ENCODE measurements at places on chromosomes 6 and 20.
A peak's percentile ranks its signal among the peaks of the same experiment; 100 is the strongest.

- H3K27me3 ChIP-seq, result no peaks in the 10 kb centered on the region
- H3K27ac ChIP-seq, result no peak overlapping the region
- H3K36me3 ChIP-seq, result peaks cover 18% of the 10 kb centered on the region
Observed at GRCh38 chr6:20582586-20583443, 48.6 kb downstream of the CDKAL1 start.

DNA sequence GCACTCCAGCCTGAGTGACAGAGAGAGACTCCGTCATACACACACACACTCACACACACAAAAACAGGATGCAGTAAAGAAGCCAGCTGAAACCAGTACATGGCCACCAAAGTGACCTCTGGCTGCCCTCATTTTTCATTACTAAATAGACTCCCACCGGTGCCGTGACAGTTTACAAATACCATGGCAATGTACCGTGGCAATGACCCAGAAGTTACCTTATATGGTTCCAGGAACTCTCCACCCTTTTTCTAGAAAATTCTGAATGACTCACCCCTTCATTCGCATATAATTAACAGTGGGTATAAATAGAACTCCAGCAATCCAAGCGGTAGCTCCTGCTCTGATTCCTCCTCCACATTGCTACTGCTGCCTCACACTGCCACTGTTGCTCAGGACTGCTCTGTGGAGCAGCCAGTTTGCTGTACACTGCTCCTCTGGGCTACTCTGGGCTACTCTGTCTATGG lies 57.7 kb downstream of the SNX5 start:
- no peak for DNase-seq
- H3K27me3 ChIP-seq, result peaks cover 31% of the 10 kb centered on the region
- no peak overlapping the region for H3K27ac ChIP-seq

GRCh38 chr6:96683819-96684528 lies 121.0 kb downstream of the FHL5 start:
- no peak for DNase-seq
- no peak overlapping the region for H3K4me3 ChIP-seq
- no peaks in the 10 kb centered on the region for H3K4me1 ChIP-seq
- peaks cover 2% of the 10 kb centered on the region for H3K36me3 ChIP-seq
- peaks cover 47% of the 10 kb centered on the region for H3K27me3 ChIP-seq
- no peak overlapping the region for H3K27ac ChIP-seq

DNA sequence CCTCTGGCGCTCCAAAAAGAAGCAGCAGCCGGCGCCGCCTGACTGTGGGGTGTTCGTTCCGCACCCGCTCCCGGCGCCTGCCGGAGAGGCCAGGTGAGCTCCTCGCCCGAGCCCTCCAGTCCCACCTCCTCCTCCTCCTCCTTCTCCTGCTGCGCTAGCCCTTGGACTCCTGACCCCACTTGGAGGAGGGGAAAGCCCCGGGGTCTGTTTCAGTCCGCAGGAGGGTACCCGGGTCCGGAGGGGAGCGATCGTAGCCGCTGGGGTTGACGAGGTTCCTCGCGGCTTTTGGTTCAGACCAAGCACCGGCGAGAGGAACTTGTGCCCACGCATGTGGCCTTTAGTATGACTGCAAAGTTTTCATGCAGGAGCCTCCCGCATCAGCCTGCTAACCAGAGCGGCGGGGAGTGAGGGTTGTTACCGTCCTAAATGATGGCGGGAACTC lies 493 bp downstream of the CRYBG1 start:
- no peak for DNase-seq
- peak overlapping the region; percentile 88 for H3K4me3 ChIP-seq
- H3K4me1 ChIP-seq, result peaks cover 7% of the 10 kb centered on the region
- no peak overlapping the region for H3K27ac ChIP-seq
- peaks cover 23% of the 10 kb centered on the region for H3K27me3 ChIP-seq
- H3K36me3 ChIP-seq, result no peaks in the 10 kb centered on the region

DNA sequence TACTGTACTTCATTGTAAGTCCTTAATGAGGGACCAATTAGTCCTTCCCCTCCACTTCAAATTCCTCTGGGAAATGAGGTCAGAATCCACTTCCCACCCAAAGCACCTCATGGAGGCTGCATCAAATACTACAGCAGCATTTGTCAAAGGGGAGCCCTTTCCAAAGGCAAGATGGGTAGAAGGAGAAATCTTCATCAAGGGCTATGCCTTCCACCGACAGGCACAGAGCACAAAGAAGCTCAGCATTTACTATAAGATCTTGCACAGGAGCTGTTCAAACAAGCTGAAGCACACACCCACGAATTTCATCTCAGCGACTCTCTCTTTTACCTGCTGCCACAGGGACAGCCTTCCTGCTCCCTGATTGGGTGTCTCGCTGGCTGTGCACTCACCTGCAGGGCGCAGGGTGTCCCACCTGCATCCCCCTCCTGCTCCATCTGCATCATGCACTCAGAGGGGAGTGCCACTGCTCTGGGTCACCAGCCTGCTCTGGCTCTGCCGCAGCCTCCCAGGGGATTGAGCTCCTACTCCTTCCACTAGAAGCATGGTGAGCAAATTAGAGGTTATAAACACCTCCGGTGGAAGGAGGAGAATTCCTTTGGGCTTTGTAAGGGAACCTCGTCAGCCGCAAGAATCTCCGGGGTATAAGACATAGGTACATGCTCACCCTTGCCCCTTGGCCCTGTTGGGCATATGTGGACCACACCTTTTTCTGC lies 164.5 kb downstream of the ATXN1 start:
- H3K4me1 ChIP-seq, result peaks cover 10% of the 10 kb centered on the region
- H3K27ac ChIP-seq, result no peak overlapping the region
- DNase-seq, result no peak
- no peaks in the 10 kb centered on the region for H3K27me3 ChIP-seq
- H3K4me3 ChIP-seq, result no peak overlapping the region

GRCh38 chr20:2707353-2708072 lies 14.9 kb downstream of the EBF4 start:
- no peak for DNase-seq
- H3K4me3 ChIP-seq, result no peak overlapping the region
- H3K4me1 ChIP-seq, result no peaks in the 10 kb centered on the region
- H3K36me3 ChIP-seq, result peaks cover 3% of the 10 kb centered on the region
- H3K27me3 ChIP-seq, result peaks cover 19% of the 10 kb centered on the region
- H3K27ac ChIP-seq, result no peak overlapping the region

- peaks cover 9% of the 10 kb centered on the region for H3K27me3 ChIP-seq
- no peaks in the 10 kb centered on the region for H3K36me3 ChIP-seq
- no peak overlapping the region for H3K4me3 ChIP-seq
- no peak for DNase-seq
- no peak overlapping the region for H3K27ac ChIP-seq
Observed at GRCh38 chr6:75128878-75129570, 76.8 kb downstream of the COL12A1 start.

- no peaks in the 10 kb centered on the region for H3K4me1 ChIP-seq
- H3K27ac ChIP-seq, result no peak overlapping the region
- no peaks in the 10 kb centered on the region for H3K36me3 ChIP-seq
- no peaks in the 10 kb centered on the region for H3K27me3 ChIP-seq
- DNase-seq, result no peak
Observed at GRCh38 chr6:131854803-131855202, 47.0 kb downstream of the ENPP1 start.

- H3K4me1 ChIP-seq, result no peaks in the 10 kb centered on the region
- no peak overlapping the region for H3K4me3 ChIP-seq
- no peaks in the 10 kb centered on the region for H3K27me3 ChIP-seq
- DNase-seq, result no peak
- no peak overlapping the region for H3K27ac ChIP-seq
- no peaks in the 10 kb centered on the region for H3K36me3 ChIP-seq
Observed at GRCh38 chr20:58918621-58919020, 62.4 kb upstream of the NELFCD start.

DNA sequence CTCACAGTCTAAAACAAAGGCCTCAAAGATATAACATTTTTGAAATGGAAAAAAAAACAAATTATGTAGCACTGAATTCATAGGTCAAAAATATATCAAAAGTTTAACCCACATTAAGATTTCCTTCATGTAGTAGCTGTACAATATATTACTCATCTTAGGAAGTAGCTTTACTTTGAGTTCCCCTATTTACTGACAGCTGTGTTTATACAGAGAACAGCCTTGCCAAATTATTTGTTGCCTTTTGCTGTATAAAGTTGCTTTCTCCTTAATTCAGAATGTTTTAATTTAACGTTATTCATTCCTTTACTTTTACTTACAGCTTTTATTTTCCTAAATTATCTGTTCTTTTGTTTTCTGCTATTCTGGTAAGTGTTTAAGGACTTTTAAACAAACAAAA lies 181.0 kb downstream of the COL12A1 start:
- H3K27ac ChIP-seq, result no peak overlapping the region
- no peaks in the 10 kb centered on the region for H3K27me3 ChIP-seq
- DNase-seq, result no peak
- H3K4me3 ChIP-seq, result no peak overlapping the region
- H3K36me3 ChIP-seq, result no peaks in the 10 kb centered on the region

GRCh38 chr6:15312500-15312899 lies 66.6 kb downstream of the JARID2 start:
- peak overlapping the region; percentile 23 for H3K27ac ChIP-seq
- peaks cover 70% of the 10 kb centered on the region for H3K4me1 ChIP-seq
- no peak overlapping the region for H3K4me3 ChIP-seq

DNA sequence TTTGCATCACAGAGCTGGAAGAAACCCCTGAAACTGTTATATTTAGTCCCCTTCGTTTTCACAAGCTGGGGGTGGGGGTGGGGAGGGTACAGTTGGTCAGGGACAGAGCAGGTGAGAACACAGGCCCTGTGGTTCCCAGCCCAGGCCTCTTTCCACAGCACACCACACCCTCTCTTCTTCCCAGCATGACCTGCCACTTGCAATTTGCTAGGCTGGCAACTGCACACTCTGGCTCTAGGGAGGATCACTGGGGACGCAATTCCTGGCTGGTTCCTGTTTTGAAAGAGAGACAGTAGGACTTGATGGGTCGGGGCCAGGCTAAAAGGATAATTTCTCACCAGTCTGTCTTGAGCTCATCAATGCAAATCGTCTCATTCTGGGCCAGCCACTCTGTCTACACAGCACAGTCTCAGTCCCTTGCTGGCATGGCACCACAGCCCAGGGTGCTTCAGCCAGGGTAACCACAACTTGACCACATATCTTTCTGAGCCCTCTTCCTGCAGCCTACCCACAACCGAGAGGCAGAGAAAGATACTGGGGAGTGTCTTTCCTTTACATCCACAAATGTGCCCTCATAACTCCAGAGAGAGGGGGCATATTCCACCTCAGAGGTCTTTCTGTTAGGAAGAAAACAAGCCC lies 41.7 kb upstream of the EMILIN3 start:
- peaks cover 52% of the 10 kb centered on the region for H3K36me3 ChIP-seq
- peak overlapping the region; percentile 67 for H3K27ac ChIP-seq
- H3K4me1 ChIP-seq, result peaks cover 24% of the 10 kb centered on the region
- DNase-seq, result no peak

DNA sequence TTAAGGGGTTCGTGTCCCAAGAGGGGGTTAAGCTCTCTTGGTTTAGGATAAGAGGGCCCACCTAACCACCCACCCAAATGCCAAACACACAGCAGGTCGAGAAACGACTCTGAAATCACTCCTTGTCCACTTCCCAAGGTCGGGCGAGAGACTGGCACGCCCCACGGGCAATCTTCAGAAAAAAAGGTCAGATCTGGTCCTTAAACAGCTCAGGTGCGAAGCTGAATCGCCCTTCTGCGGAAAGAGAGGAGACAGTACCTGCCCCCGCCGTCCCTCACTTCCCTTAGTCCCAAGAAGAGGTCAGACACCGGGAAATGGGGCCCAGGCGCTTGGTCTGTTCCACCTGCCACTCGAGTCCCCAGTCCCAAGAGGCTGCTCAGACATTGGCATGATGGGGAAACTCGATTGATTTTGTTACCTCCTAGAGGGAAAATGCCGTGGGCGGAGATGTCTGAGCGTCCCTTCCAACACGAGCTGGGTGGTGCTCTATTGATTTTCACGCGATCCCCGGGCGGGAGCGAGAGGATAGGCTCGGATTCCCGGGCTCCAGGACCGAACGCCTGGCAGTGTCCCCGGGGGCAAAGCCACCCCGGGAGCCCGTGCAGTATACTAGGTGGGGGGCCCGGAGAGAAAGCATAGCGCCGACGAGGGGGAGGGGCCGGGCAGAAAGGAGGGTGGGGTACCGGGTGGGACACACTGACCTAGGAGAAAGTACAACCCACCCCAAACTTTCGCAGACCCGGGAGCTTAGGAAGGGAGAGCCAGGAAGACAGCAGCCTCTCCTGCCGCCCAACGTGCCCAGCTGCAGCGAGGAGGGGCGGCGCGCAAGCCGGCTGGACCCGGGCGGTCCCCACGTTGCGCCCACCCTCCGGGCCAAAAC lies 1.1 kb upstream of the SAMD5 start:
- peaks cover 3% of the 10 kb centered on the region for H3K4me1 ChIP-seq
- H3K27ac ChIP-seq, result no peak overlapping the region
- H3K27me3 ChIP-seq, result peaks cover 51% of the 10 kb centered on the region

DNA sequence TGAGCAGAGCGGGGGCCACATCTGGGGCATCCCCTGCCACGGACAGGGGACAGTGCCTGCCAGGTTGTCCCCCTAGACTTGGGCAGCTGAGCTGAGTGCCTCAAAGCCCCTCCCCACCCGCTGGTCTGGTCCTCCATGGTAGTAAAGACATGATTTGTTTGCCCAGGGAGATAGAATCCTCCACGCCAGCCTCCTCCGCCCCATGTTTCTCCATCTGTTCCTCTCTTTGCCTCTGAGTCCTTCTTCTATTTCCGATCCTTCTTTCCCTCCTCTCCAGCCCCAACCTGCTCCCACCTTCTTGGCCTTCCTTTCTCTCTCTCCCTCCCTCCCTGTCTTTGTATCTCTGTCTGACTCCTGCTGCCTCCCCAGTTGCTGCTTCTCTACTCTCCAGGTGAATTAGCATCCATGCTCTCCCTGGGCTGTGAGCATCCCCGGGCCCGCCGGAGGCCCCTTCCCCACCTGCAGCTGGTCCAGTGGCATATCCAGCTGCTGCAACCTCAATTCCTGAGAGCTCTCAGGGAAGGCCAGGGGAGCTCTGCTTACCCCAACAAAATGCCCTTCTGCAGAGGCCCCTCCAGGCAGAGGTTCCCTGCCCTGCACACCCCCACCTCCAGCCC lies 45.8 kb downstream of the CPNE5 start:
- no peaks in the 10 kb centered on the region for H3K36me3 ChIP-seq
- no peak overlapping the region for H3K4me3 ChIP-seq
- H3K27me3 ChIP-seq, result peaks cover 54% of the 10 kb centered on the region
- no peak overlapping the region for H3K27ac ChIP-seq

- H3K27ac ChIP-seq, result no peak overlapping the region
- H3K4me1 ChIP-seq, result peaks cover 1% of the 10 kb centered on the region
- H3K36me3 ChIP-seq, result no peaks in the 10 kb centered on the region
Observed at GRCh38 chr6:33505548-33506370, 51.4 kb downstream of the ZBTB9 start.

- DNase-seq, result no peak
- no peaks in the 10 kb centered on the region for H3K4me1 ChIP-seq
- no peak overlapping the region for H3K27ac ChIP-seq
- H3K27me3 ChIP-seq, result peaks cover 61% of the 10 kb centered on the region
- H3K36me3 ChIP-seq, result peaks cover 2% of the 10 kb centered on the region
- H3K4me3 ChIP-seq, result no peak overlapping the region
Observed at GRCh38 chr6:57040011-57040410, 6.5 kb upstream of the KIAA1586 start.

GRCh38 chr6:154874773-154875592 lies 120.1 kb upstream of the TIAM2 start:
- DNase-seq, result no peak
- H3K4me3 ChIP-seq, result no peak overlapping the region
- H3K4me1 ChIP-seq, result peaks cover 10% of the 10 kb centered on the region
- H3K27me3 ChIP-seq, result no peaks in the 10 kb centered on the region

- DNase-seq, result no peak
- H3K4me3 ChIP-seq, result peak overlapping the region; percentile 59
- H3K27me3 ChIP-seq, result no peaks in the 10 kb centered on the region
- H3K36me3 ChIP-seq, result no peaks in the 10 kb centered on the region
- H3K4me1 ChIP-seq, result peaks cover 58% of the 10 kb centered on the region
Observed at GRCh38 chr6:149331043-149331807, 13.7 kb downstream of the TAB2 start.

- no peaks in the 10 kb centered on the region for H3K27me3 ChIP-seq
- H3K27ac ChIP-seq, result no peak overlapping the region
- H3K4me1 ChIP-seq, result no peaks in the 10 kb centered on the region
- H3K36me3 ChIP-seq, result peaks cover 52% of the 10 kb centered on the region
- no peak for DNase-seq
Observed at GRCh38 chr6:83153883-83154521, 39.1 kb downstream of the PGM3 start.
